Activated CD4-positive, alpha-beta T cell treated with anti-CD3 and anti-CD28 coated beads, Interleukin-2, Interleukin-6, amounts not matched to agents 100 ng/mL and 50 ng/mL, durations not matched to agents 16 hours and 8 hours (primary cell): ENCODE measurements at places on chromosomes 5 and 9.

DNA sequence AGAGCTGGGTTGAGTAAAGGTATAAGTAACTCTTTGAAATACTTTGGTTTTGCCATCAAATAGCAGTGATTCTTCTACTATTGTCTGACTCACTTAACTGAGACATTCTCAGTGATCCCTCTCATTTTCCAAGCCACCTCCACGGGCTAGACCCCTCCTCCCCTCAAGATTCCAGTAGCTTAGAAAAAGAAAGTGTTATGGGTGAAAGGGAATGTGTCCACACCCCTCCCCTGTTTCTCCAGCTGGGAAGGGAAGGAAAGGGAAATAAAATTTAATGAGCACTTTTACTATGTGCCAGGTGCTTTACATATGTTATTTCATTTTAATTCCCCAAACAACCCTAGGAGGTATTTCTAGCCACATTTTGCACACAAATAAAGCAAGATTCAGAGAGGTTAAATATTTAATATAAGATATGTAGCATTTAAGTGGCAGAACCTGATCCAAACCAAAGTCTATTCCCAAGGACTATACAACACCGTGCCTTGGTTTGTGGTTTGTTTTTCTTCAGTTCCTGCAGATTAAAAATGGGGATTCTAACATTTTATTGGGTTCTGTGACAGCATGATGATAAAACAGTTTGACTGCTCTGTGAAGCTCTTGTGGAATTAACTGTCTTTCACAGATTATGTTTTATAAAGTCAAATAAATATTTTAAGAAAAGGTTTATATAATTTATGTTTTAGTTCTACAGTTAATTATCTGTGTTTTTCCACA lies 135.9 kb downstream of the ZSWIM6 start:
- DNase-seq = no peak

- no peak for DNase-seq
Observed at GRCh38 chr9:13778631-13779030, 499.1 kb upstream of the MPDZ start.

DNA sequence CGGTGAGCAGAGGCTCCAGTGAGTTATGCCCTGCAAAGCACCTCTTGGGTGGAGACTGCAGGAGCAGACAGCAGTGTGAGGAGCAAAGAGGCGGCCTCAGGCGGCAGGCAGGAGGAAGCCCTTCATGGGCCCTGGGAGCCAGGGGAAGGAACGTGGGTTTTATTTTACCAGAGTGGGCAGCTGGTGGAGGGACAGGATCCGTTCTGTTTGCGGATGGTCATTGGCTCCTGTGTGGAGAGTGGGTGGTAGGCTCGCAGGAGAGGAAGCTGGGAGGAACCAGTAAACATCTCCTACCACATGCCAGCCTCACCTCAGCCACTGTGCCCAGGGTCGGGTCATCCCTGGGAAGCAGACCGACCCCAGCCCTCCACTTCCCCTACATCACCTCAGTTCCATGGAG lies 24.4 kb downstream of the HNRNPH1 start:
- DNase-seq = no peak

- DNase-seq = no peak
Observed at GRCh38 chr5:68148096-68148495, 67.5 kb upstream of the PIK3R1 start.

DNA sequence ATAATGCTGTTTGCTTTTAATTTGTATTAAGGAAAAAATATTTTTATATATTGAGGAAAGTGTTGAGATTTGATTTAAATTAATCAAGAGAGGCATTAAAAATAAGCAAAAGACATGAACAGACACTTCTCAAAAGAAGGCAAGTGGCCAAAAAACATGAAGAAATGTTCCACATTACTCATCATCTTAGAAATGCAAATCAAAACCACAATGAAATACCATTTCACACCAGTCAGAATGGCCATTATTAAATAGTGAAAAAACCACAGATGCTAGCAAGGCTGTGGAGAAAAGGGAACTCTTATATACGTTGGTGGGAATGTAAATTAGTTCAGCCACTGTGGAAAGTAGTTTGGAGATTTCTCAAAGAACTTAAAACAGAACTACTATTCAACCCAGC lies 45.9 kb downstream of the RANBP17 start:
- no peak for DNase-seq

GRCh38 chr5:168820874-168821273 lies 241.7 kb upstream of the PANK3 start:
- no peak for DNase-seq

DNA sequence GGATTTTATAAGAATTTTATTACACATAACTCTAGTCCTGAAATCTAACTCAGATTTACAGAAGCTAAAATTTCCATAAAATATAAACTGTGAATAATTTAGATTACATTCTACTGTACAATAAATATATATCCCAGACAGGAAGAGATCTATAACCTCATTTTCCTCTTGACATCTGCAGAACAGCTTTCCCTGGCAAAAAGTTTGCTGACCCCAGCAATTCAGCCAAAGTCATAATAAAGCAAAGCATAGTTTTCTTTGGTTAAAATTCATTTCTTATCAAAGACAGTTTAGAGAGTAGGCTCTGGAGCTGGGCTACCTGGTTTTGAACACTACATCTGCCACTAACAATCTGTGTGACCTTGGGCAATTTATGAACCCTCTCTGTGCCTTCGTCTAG lies 372.5 kb downstream of the CAAP1 start:
- no peak for DNase-seq

DNA sequence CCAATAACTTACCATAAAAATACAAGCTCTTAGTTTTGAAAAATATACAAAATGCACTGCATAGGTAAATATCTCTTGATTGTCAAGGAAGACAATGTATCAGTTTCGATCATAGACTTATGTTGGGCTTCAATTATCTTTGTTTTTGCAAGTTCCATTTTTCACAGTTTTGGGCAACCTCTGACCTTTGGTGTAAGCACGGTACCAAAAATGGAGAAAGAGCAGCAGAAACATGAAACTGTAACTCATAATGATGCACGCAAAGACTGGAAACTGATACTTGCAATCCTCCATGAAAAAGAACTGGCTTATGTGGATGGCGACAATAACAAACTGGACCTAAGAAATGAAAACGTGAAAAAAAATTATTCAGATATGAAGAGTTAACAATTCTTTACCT lies 54.5 kb upstream of the DEPDC1B start:
- no peak for DNase-seq

DNA sequence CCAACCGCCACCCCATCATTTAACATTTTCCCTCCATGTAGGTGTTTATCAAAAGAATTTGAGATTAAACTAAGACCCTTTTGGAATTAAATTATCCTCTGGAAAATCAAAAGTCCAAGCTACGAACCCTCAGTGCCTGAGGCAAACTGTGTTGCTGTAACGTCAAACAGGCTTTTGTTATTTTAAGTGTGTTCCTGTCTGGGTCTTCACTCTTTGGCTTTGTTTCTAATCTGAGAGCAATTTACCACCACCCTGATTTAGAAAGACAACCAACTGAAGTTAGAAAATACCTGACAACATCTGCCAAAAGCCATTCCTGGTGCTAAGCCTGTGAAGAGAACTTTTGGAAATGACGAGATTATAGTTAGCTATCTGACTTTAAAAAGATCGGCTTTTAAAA lies 199.9 kb downstream of the DIRAS2 start:
- DNase-seq = no peak

- DNase-seq = no peak
Observed at GRCh38 chr9:36976371-36977030, 57.6 kb downstream of the PAX5 start.

GRCh38 chr9:134838651-134839454 lies 41.8 kb upstream of the FCN2 start:
- DNase-seq = no peak

DNA sequence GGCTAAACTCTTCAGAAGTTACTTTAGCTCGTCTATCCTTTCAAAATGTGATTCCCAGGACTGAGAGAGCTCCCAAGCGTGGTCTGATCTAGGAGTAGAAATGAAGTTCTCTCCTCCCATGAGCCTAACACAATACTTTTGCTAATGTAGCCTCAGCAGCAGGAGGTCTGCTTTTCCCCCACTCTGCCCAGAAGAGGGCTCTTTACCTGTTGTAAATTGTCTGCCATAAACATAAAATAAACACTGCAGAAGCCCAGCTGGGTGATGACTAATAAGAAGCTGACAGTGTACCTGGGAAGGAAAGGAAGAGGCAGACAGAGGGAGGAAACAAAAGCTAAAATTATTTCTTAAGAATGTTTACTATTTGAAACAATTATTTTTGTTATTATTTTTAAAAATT lies 15.4 kb downstream of the SLC36A3 start:
- no peak for DNase-seq

- DNase-seq = no peak
Observed at GRCh38 chr5:67998709-67999261, 216.8 kb upstream of the PIK3R1 start.

- DNase-seq = no peak
Observed at GRCh38 chr9:126463426-126463825, 136.8 kb downstream of the MVB12B start.

GRCh38 chr5:132489871-132490483 lies 596 bp downstream of the IRF1 start:
- peak; percentile 51 for DNase-seq

DNA sequence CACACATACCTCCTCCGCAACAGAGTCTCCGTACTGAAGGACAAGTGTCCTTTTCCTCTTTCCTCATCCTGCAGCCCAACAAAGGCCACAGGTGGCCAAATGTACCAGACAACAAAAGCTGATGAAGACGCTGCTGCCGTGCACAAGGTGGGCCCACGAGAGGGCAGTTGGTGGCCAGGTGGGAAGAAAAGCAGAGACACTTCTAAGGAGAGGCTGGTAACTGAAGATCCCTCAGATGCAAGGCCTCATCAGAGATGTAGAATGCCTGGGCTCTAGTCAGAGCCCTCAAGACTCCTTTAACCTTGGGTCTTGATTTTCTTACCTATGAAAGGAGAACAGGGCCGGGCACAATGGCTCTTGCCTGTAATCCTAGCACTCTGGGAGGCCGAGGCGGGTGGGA lies 75.7 kb downstream of the NRG2 start:
- DNase-seq = no peak

DNA sequence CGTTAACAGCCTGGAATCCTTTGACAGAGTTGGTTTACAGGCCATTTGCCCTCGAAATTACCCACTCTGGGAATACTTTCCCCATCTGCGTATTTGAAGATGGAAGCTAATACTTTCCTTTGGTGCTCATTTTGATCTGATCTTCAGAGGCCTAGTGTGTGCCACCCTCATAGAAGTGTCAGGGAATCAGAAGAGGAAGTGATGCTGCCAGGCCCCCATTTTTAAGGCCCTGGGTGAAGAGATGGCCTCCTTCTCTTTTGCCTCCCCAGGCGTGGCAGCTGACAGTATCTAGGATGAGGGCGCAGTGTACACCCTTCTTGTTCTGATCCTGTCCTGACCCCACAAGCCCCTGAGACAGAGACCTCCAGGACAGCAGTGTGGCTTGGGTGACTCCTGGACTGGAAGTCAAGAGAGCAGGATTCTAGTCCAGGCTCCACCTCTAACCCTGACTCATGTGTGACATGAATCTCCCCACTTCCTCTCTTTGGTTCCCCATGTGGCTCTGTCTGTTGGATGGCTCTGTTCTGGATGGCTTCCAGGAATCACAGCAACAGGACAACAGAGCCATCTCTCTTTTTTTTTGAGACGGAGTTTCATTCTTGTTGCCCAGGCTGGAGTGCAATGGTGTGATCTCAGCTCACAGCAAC lies 27.8 kb downstream of the CSF1R start:
- no peak for DNase-seq

- no peak for DNase-seq
Observed at GRCh38 chr9:20473515-20474013, 148.7 kb downstream of the MLLT3 start.

- no peak for DNase-seq
Observed at GRCh38 chr9:120625222-120625621, 45.3 kb upstream of the CDK5RAP2 start.

GRCh38 chr5:150789943-150790611 lies 11.5 kb downstream of the SMIM3 start:
- peak; percentile 85 for DNase-seq

DNA sequence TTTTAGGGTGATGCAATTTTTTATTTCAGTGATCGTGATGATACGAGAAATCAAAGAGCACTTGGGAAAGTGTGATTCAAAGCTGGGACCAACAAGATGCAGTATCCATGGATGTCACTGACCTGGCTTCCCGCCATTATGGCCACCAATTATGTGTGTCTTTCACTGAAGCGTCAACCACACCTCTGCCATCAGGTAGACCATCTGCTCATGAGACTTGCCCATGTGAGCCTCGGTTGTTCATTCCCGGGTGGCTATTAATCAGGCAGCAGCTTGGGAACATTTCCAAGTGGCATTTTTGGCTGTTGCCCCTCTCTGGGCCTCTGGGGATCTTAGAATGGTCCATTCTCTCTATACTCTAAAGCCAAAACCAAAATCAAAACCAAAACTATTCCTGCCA lies 436.0 kb upstream of the ADAMTSL1 start:
- DNase-seq = no peak
